NCI-H1930 (cell line): ENCODE measurements at places on chromosomes 5 and 9.
A peak's percentile ranks its signal among the peaks of the same experiment; 100 is the strongest.

- DNase-seq = no peak
Observed at GRCh38 chr5:80034962-80035821, at the start of gene THBS4. Gene THBS4, plus strand, starts transcription at chr5:80035348. Its CDS starts 190 bp downstream, at chr5:80035538.

DNA sequence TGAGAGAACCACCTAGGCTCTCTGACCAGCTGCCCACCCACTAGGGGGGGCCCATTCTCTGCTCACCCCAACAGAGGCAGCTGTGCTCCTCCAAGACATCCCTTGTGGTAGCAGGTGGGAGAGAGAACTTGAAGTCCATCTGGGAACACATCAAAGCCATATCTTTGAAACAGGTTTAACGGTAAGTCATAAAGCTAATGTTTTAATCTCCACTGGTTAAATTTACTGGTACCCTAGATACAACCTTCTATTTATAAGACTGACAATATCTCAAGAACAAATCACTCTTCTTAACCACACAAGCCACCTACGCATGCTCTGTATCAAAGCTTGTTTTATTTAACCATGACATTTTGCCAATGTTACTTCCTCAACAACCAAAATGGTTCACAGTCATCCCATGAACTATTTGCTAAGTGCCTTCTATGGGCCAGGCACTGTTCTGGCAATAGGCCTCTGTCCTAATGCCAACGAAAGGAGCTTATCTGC, 20.4 kb downstream of the AUH start:
- no peak for DNase-seq

DNA sequence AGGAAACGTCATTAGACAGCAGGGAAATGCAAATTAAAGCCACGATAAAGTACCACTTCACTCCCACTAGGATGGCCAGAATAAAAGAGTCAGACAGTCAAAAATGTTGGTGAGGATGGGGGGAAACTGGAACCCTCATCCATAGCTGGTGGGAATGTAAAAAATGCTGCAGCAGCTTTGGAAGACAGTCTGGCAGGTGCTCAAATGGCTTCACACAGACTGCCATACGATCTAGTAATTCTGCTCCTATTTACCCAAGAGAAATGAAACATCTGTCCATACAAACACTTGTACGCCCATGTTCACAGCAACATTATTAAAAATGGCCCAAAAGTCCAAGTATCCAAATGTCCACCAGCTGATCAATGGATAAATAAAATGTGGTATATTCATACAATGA, 158.9 kb upstream of the PHYKPL start:
- no peak for DNase-seq

GRCh38 chr9:21730899-21731298, 71.5 kb upstream of the MTAP start:
- DNase-seq = no peak

GRCh38 chr5:180636016-180636402, 13.4 kb downstream of the FLT4 start:
- DNase-seq = no peak

DNA sequence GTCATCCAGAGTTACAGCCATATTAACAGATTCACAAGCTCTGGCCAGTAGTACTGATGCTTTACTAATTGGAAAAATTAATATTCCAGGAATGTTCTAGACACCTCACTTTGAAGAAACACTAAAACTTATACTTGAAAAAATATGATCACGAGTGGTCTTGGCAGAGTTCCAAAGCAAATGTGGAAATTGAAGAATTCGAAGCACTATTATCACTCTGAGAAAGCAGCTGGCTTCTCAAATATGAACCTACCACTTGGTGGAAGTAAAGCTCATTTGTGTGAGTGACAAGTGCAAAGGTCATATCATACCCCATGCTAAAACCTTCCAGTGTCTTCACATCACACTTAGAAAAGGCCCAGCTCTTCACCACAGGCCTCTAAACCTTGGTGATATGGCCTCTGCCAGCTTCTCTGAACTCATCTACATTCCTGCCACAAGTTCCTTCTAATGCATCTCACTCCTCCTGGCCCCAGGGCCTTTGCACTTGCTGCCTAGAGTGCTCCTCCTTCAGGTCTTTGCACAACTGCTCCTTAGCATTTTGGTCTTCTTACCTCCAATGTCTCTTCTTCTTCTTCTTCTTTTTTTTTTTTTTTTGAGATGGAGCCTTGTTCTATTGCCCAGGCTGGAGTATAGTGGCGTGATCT, 175.7 kb upstream of the SMIM23 start:
- DNase-seq = no peak

DNA sequence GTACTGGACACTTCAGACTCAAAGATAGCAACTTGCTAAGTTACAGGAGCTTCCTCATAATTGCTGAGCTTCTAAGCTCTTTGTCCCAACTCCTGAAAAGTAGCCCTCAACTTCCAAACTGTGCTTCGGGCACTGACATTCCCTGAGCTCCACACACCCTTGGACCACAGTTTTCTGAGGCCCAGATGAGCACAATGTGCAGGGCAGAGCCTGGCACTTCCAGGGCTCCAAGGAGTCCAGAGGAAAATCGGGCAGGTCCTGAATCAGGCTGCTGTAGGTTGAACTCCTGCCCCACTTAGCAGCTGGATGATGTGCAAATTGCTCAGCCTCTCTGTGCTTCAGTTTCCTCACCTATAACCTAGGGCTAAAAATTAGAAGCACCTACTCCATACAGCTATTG, 54.6 kb upstream of the KCNIP1 start:
- DNase-seq = no peak

DNA sequence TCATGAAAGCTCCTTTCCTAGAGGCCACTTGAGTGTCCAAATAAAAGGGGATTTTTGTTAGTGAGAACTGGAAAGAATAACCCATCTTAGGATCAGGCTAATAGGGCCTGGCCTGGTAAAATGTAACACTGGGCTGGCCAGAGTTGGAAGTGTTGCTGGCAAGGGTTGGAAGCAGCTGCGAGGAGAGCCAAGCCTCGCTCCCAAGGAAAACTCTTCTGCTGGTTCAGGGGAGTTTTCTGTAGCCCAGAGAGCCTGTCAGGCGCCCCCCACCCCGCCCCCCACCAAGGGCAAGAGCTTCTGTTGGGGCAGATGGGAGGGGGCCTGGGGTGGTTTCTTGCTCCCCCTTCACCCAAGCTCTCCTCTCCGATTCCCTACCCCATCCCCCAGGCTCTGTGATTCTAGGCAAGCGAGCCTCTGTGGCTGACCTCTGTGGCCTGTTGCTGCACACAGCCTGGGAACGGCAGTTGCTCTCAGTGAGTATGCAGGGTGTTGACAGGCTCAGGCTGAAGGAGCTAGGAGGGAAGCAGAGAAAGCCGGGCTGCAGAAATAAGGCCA, 547.8 kb downstream of the CCDC171 start:
- no peak for DNase-seq

DNA sequence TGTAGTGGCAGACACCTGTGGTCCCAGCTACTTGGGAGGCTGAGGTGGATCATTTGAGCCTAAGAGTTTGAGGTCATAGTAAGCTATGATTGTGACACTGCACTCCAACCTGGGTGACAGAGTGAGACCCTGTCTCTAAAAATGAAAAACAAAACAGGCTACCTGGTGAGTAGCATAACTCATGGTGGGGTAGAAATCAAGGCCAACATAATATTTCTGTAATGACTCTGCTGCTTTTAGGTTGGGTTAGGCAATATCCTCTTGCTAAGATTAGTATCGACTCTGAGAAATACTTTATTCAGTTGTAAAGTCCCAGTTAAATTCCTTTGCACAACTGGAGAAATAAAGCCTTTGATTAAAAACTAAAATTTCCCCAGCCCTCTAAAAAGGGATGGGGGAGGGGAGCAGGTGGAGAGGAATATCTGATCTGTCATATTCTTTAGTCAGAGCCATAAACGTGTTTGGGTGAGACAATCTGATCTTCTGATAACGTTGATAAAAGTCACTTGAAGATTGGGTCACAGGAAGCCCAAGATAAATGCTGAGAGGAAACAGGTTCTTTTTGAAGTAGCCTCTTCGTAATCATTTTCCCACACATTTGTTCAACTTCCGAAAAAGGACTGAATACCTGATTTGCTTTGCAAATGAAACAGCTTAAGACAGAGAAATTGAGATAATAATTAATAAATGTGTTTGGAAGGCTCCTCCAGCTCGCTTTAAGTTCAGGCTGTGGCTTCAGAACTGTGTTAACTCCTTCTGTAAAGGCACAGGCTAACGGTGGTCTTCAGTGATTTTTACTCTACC, 14.9 kb downstream of the IL4 start:
- no peak for DNase-seq

DNA sequence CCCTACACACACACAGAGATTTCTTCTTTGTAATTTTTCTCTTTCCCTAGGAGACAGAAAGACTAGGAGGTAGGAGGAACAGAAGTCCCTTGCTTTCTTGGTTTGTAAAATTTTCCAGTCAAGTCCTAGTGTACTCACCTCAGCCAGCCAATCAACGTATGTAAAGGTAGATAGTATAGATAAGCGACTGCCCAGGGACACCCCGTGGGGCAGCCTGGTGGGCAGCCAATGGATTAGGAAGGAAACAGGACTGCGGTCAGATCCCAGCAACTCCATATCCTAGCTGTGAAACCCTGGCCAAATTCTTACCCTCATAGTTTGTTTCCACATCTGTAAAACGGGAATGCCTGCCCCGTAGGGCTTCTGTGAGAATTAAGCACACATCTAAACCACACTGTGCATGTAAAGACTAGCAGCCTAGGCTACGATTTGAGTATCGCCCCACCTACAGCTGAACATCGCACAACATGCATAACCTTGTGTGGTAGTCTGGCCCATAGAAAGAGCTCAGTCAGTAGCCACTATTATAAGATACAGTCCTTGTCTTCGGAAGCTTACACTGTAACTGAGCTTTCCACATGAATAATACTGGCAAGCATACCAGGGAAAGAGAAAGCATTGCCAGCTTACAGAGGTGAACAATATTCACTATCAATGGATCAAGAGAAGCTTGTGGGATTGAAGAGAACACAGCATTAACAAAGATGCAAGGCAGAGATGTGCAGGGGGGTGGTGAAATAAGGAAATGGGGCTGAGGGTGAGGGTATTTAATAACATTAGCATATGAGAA, 353.4 kb upstream of the PANK3 start:
- no peak for DNase-seq

GRCh38 chr9:123834218-123834888, 95.6 kb downstream of the DENND1A start:
- DNase-seq = no peak

GRCh38 chr9:135905380-135906258, 1.7 kb downstream of the CAMSAP1 start:
- no peak for DNase-seq

GRCh38 chr5:37645707-37646106, 194.1 kb downstream of the GDNF start:
- no peak for DNase-seq

- DNase-seq = no peak
Observed at GRCh38 chr9:93058355-93059010, at the start of gene SUSD3. Gene SUSD3, plus strand, starts transcription at chr9:93058701. Its CDS starts 42 bp downstream, at chr9:93058743.

GRCh38 chr9:90773617-90774016, 28.0 kb upstream of the SYK start:
- DNase-seq = no peak

GRCh38 chr5:177089127-177089526, 2.4 kb downstream of the FGFR4 start:
- DNase-seq = no peak

DNA sequence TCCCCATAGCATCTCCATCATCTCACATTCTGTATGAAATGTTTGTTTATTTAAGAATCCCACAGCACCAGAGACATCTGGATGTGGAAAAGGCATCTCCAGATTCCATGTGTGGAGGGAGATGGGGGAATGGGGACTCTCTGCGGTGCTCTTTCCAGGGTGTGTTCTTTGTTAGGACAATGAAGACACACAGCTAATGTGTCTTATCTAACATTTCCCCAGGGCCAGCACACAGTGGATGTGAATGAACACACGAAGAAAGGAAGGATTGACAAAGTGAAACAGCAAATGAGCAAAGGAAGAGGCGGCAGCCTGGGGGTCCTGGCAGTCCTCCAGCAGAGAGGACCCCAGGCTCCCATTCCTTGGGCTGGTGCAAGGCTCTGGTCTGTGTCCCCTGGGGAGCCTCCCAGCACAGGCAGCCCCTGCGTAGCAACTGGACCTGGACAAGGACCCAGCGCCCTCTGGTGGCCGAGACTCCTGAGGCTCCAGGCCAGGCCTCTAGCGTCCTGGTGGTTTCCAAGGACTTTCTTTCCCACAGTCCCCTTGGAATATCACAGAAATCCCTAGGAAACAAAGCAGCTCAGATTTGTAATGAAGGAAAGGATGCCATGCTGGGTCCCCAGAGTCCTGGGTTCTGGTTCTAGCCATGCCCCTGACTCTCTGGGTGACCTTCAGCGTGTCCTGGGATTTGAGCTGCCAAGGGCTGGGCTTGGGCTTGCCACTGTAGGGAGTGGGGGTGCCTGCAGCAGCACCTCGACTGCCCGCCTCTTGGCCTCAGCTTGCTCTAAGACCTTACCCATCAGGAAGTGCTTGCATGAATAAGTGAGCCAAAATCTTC, 3.5 kb upstream of the PDLIM7 start:
- DNase-seq = peak; percentile 54

- no peak for DNase-seq
Observed at GRCh38 chr9:32832346-32832745, 49.0 kb downstream of the TMEM215 start.

DNA sequence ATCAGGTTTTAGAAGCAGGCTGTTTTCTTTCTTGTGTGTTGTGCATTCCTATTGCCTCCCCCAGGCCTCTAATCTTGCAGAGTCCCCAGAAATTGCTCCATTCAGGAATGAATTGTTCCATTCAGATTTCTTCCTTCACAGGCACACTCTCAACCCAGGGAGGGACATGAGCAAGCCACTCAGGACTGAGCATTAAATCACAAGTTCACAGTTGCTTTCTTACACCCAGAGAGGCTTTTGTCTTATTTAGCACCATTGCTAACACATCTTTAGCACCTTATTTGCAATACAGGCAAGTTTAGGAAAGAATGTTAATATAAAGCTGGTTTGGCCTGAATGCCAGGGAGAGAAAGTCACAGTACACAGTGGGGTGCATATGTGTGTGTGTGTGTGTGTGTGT, 221.4 kb downstream of the RAB3C start:
- DNase-seq = no peak

GRCh38 chr5:33321026-33321425, 119.7 kb upstream of the TARS1 start:
- no peak for DNase-seq

DNA sequence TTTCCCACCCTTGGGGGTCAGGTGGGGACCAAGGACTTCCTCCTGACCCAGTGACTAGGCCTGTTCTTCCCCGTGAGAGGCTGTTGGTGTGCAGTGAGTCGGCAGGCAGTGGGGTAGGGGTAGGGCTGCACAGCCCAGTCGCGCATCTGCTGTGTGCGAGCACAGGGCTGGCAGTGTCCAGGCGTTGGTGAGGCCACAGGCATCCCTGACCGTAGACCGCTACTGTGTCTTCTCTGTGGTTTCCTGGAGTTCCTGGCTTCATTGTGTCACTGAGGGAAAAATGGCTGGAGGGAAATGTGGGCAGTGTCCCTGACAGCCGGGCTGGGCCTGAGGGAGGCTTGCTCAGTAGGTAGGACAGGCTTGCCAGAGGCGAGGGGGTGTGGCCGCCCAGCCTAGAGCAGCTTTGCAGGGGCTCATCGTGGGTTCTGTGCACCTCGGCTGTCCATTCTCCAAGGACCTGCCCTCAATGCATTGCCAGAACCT, 95.4 kb downstream of the CACNA1B start:
- no peak for DNase-seq

GRCh38 chr5:2007878-2008501, 125.3 kb upstream of the IRX4 start:
- DNase-seq = no peak
